ENCODE measurements at places on chromosomes 2 and 18. TPM values are rescaled to one million over a fixed set of nuclear protein-coding genes. Genes with fewer than 3 reads are reported as not detected.

GRCh38 chr18:62606106-62606505 lies 83.3 kb downstream of the ZCCHC2 start:
- DNase-seq: no peak

- DNase-seq: no peak
Observed at GRCh38 chr2:84077496-84077895, 381.6 kb downstream of the SUCLG1 start.

DNA sequence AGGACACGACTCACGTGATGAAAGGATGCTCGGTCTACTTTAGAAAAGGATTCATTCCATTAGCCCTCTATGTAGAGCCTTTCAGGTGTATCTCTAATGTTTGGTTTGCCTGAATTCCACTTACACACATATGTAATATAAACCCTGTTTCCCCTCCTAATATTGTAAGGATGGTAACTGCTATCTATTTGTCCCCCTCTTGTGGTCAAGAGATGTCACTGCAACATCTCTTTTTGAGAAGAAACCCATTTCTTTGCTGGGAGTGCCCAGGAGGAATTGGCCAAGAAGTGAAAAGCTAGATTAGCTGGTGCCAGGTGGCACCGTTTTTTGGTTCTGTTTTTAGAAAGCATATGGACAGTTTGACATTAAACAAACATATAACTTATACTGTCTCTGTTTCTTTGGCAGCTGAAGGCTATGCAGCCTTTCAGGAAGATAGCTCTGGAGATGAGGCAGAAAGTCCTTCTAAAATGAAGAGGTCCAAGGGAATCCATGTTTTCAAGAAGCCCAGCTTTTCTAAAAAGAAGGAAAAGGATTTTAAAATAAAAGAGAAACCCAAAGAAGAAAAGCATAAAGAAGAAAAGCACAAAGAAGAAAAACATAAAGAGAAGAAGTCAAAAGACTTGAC lies 41.2 kb downstream of the RALBP1 start:
- no peak for DNase-seq

GRCh38 chr2:185404578-185404977 lies 334.0 kb upstream of the FSIP2 start:
- no peak for DNase-seq

- DNase-seq: peak; percentile 87
Observed at GRCh38 chr2:1884933-1885580, 140.7 kb upstream of the PXDN start.

DNA sequence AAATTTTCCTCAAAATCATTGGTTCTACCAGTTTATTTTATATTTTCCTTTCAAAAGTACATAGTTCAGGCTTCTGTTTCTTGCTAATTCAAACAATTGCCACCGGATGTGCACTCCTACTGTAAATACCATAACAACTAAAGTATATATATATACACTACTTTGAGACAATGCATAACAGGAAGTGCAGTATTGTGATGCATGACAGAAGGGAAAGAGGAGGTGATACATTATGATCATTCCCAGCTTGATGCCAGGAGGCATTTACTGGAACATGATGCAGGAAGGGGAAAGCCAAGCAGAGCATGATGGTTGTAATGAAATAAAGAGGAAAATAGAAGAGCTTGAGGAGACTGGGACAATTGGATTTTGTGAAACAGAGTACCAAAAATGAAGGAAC lies 215.2 kb upstream of the NT5C1B start:
- DNase-seq: no peak

- no peak for DNase-seq
Observed at GRCh38 chr18:57057890-57058289, 89.0 kb upstream of the BOD1L2 start.

DNA sequence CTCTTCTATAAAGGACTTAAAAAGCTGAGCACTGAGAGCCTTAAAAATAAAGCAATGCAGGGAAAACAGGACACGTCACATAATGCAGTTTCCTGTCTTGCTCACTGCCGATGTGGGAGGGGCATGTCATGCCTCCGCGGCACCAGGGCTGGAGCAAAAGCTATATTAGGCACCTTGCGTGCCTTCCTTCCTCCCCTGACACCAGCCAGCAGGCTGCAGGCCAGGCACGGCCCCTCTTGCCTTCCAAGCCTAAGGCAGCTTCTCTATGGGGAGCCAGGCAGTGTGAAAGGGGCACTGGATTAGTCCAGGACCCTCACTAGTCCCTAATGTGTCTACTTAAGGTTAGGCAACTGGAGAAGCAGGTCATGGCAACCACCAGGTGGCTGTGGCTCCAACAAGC lies 26.3 kb downstream of the MRPL35 start:
- peak; percentile 13 for DNase-seq

- DNase-seq: peak; percentile 5
Observed at GRCh38 chr18:30957066-30957465, 85.5 kb downstream of the DSC3 start.

GRCh38 chr2:232376260-232376659 lies 2.3 kb upstream of the ALPP start:
- no peak for DNase-seq

GRCh38 chr2:84846741-84847142 lies 34.1 kb downstream of the TRABD2A start:
- DNase-seq: peak; percentile 17

GRCh38 chr2:36731941-36732672 lies 35.6 kb downstream of the VIT start:
- peak; percentile 21 for DNase-seq

- DNase-seq: no peak
Observed at GRCh38 chr2:202337151-202337550, 39.0 kb upstream of the BMPR2 start.

GRCh38 chr2:88671786-88672427 lies 19.6 kb upstream of the RPIA start:
- peak; percentile 32 for DNase-seq

DNA sequence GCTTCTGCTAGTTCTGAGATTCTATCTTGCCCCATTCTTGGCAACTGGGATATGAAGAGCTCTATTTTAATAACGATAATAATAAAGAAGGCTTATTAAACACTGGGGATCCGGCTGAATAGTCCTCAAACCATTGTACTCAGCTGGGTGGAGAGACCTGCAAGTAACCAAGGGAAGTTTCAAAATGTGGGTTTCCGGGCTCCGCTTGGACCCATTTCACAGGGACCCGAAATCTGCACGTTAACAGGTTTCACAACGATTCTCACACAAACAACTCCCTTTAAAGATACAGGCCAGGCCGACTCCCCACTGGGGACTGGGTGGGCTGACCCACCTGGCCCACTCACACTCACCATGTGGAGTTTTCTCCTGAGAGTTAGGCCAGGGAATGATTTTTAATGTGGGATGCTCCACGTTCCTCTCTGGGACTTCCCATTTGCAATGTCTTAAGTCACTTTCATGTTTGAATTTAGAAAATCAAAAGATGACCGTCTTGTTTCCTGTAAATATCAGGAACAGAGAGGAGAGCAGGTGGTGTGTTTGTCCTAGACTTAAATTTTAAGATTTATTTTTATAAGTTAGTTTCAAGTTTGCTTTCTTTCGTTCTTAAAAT lies 96.3 kb downstream of the SH3RF3 start:
- DNase-seq: no peak

DNA sequence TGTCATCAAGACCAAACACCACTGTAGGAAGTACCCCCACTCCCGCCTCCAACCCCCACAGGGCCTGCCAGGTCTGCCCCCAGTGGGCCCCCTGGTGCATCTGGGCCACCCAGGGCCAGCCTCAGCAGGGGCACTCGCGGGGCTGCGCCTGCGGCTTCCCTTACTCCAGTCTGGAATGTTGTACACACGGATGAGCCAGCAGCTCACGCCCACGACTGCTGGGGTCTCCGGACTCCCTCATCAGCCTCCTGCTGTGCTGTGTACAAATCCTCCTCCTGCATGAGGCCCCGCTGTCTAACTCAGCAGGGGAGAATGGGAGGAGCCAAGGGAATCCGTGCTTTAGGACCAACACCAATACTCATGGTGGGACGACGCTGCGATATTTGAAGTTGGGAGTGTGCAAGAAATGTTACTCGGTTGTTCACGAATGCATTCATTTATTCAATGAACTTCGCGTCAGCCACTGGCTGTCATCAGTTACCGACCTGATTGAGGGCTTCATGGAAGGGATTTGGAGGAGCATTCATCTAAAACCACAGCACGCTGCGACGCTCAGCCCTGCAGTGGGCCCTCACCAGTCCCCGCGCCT lies 654 bp upstream of the ASB1 start:
- peak; percentile 95 for DNase-seq

DNA sequence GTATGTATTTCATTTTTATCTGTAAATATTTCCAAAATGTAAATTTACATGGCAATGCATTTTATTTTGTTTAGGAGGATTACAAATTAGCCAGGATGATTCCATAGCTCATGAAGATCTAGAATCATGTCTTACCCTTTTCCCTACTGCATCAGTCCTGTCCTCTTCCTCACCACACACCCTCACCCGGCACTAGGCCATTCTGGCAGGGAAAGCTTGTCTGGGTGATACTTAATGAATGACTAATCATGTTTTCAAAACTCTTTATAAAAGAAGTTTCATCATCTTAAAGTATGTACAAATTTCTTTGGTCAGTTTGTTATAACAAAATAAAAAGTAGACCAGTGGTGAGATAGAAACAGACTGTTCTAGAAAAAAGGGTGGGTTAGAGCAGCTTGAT lies 283.3 kb upstream of the VWC2L start:
- no peak for DNase-seq

DNA sequence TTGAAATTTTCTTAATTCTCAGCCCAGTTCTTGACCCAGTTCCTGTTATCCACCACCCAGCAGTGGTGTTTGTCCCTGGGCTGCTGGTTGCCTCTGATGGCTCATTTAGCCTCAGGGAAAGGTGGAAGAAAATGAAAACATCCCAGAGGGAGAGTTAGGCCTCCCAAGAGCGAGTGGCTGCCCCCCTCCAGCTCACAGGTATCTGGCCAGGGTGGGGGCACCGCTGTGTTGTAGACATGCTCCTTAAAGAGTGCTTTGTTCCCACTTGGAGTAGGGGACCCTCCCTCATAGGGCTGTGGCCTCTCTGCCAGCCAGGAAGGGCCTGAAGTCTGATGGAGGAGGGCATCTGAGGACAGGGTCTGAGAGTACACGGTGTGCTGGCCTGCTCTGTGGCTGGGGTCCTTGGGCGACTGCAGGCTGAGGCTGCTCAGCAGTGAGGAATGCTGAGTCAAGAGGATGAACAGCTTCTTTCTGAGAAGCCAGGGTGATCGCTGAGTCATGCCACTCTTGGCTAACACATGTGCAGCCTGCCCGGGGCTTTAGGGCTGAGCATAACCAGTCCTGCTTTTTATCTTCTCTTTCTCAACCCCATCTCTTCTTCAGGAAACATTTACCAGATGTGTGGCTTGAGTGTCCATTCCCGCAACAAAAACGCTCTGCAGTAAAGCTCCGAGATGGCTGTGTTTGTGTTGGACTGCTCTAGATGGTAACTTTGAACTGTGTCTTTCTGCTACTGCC lies 72.3 kb downstream of the IL1R2 start:
- DNase-seq: peak; percentile 93

GRCh38 chr2:82986899-82987298 lies 1472.2 kb downstream of the SUCLG1 start:
- no peak for DNase-seq

- no peak for DNase-seq
Observed at GRCh38 chr18:7072593-7072992, 45.0 kb downstream of the LAMA1 start.

DNA sequence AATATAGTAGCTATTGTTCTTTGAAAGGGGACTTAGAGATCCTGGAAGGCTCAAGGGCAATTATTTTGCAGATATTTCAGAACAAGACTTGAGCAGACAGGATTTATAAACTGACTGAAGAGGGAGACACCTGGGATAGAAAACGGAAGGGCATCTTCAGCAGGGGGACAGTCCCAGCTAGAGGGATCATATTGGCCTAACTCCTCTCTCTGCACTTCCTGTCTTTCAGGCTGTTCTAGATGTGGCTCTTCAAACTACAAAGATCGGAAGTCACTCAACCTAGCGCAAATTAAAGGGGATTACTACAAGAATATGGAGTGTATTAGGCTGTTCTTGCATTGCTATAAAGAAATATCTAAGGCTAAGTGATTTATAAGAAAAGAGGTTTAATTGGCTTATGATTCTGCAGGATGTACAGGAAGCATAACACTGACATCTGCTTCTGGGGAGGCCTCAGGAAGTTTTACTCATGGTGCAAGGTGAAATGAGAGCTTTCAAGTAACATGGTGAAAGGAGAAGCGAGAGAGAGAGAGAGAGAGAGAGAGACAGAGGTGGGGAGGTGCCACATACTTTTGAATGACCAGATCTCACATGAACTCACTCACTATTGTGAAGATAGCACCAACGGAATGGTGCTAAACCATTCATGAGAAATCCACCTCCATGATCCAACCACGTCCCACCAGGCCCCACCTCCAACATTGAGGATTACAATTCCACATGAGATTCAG lies 5.3 kb upstream of the CTIF start:
- DNase-seq: no peak

DNA sequence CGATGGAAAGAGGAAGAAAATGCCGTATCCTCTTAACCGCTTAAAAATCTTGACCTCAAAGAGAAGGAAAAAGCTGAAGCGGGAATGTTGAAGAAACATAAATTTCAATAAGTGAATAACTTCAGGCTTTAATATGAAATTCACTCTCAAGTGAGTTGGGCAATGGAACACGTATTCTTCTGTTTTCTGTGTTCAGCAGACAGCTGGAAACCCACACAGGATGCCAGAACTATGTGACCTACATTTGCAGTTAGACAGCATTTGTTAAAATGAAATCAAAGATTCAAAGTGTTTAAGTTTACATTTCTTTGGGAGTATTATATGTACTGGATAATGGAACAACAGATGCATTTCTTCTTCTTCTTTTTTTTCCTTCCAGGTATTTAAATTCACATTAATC lies 80.5 kb upstream of the SPATS2L start:
- no peak for DNase-seq

GRCh38 chr18:23528580-23529472 lies 25.5 kb downstream of the RMC1 start:
- peak; percentile 13 for DNase-seq

- no peak for DNase-seq
Observed at GRCh38 chr2:203934041-203934492, 2.5 kb upstream of the ICOS start.

GRCh38 chr18:55593888-55594287 lies 5.9 kb upstream of the TCF4 start:
- DNase-seq: no peak

- peak; percentile 86 for DNase-seq
Observed at GRCh38 chr18:48548011-48548771, 9.4 kb downstream of the CTIF start.

GRCh38 chr18:45984546-45985235 lies 17.6 kb upstream of the EPG5 start:
- DNase-seq: no peak

GRCh38 chr2:240556553-240557100 lies 1.2 kb downstream of the ANKMY1 start:
- DNase-seq: peak; percentile 65

- no peak for DNase-seq
Observed at GRCh38 chr18:65936678-65937077, 185.9 kb downstream of the CDH7 start.

ALPP gene
- 0.03 TPM for total RNA-seq

TEX44 gene
- total RNA-seq: not detected

LRP1B gene
- total RNA-seq: not detected

DAW1 gene
- 5.2 TPM for total RNA-seq

HRH4 gene
- total RNA-seq: 0.06 TPM

CACNB4 gene
- total RNA-seq: 0.12 TPM

PRKAG3 gene
- not detected for total RNA-seq

TP53I3 gene
- 17.6 TPM for total RNA-seq

PARD3B gene
- 1.3 TPM for total RNA-seq

FHOD3 gene
- total RNA-seq: 17.8 TPM

IL18RAP gene
- total RNA-seq: not detected

GKN1 gene
- total RNA-seq: not detected
